ENCODE measurements at places on chromosomes 1 and 21. TPM values are rescaled to one million over a fixed set of nuclear protein-coding genes. Genes with fewer than 3 reads are reported as not detected.

The PARP1 gene
- 408 TPM for total RNA-seq

The GJA9 gene
- not detected for total RNA-seq

DNA sequence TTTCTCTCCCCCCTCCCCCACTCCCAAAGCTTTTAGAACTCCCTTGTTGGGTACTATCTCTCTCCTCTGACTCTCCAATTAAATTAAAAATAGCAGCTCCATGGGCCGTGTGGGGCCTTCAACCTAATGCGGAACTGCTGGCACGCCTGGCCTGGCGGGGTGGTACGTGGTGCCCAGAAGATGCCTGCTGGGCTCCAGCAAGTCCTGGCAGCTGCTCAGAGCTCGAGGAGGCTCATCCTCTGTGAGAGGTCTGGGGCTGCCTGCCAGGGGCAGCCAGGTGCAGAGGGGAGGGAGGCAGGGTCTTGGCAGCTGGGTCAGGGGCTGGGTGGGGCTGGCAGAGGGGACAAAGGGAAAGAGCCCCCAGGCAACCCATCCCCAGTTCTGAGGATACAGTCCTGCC, 74.4 kb downstream of the ACTL8 start:
- DNase-seq: no peak
- H3K36me3 ChIP-seq: no peaks in the 10 kb centered on the region
- H3K27ac ChIP-seq: no peak overlapping the region
- H3K4me3 ChIP-seq: no peak overlapping the region

- no peak overlapping the region for H3K4me3 ChIP-seq
- peaks cover 2% of the 10 kb centered on the region for H3K27me3 ChIP-seq
- no peak overlapping the region for H3K27ac ChIP-seq
- H3K36me3 ChIP-seq: no peaks in the 10 kb centered on the region
- peaks cover 3% of the 10 kb centered on the region for H3K4me1 ChIP-seq
- no peak for DNase-seq
These were observed 51.9 kb downstream of the IER5 start for GRCh38 chr1:181140398-181140797.
